ENCODE measurements at places on chromosomes 11 and 22.
A peak's percentile ranks its signal among the peaks of the same experiment; 100 is the strongest.

DNA sequence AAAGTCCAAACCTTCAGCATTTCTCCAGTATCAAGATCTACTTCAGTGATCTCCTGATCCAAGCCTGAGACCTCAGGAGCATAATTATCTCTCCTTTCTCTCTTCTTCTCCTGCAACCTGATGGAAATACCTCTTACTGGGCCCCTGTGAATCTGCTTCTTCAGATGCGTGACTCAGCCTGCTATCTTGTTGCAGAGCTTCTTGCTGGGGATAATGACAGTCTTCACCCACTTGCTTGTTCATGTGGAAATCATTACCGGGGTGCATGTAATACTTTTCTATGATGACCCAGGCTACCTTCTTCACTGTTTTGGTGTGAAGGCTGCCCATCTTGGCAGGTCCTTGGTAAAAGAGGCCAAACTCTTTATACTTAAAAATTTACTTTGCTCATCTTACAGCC is 140.0 kb upstream of the POU2AF2 start:
- no peak for DNase-seq

- DNase-seq = no peak
Measured at GRCh38 chr11:118111744-118112035, 24.9 kb upstream of the SMIM35 start.

DNA sequence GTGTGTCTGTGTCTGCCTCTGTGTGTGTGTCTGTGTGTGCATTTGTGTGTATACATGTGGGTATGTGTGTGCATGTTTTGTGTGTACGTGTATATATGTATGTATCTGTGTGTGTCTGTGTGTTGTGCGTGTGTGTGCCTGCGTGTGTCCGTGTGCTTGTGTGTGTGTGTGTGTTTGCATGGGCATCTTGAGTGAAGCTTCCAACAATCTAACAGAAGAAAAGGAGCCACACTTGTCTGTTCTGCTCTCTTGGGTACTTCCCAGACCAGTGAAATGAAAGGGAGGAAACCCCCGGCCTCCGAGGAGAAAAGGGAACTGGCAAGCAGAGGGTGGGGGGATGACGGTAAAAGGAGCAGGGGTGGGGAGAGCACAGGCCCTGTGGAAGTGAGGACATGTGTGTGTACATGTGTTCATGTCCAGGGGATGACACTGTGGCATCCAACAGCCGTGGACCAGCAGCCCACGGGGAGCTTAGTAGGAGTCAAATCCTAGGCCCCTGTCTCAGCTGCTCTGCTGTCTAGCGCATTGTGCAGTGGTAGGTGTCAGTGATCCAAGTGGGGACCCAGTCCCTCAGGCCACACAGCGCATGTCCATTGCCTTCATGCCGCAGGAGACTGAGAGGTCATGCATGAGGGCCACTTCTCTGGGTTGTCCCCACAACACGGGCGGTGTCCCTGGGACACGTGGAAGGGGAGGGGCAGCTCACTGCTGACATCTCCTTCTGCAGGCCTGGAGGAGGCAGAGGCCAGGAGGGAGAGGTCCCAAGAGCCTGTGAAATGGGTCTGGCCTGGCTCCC is 8.1 kb downstream of the CSF2RB start:
- DNase-seq = no peak

GRCh38 chr22:27764722-27765236 is 36.8 kb downstream of the MN1 start:
- no peak for DNase-seq

GRCh38 chr11:91230647-91231046 is 994.0 kb upstream of the FAT3 start:
- no peak for DNase-seq

GRCh38 chr22:38758276-38758945 is 2.6 kb upstream of the SUN2 start:
- DNase-seq = peak; percentile 63

GRCh38 chr11:63917692-63918506 is 935 bp upstream of the RCOR2 start:
- no peak for DNase-seq

- DNase-seq = no peak
Measured at GRCh38 chr11:95592471-95592870, 197.1 kb downstream of the FAM76B start.

- no peak for DNase-seq
Measured at GRCh38 chr22:40651057-40651456, 14.5 kb upstream of the MRTFA start.

DNA sequence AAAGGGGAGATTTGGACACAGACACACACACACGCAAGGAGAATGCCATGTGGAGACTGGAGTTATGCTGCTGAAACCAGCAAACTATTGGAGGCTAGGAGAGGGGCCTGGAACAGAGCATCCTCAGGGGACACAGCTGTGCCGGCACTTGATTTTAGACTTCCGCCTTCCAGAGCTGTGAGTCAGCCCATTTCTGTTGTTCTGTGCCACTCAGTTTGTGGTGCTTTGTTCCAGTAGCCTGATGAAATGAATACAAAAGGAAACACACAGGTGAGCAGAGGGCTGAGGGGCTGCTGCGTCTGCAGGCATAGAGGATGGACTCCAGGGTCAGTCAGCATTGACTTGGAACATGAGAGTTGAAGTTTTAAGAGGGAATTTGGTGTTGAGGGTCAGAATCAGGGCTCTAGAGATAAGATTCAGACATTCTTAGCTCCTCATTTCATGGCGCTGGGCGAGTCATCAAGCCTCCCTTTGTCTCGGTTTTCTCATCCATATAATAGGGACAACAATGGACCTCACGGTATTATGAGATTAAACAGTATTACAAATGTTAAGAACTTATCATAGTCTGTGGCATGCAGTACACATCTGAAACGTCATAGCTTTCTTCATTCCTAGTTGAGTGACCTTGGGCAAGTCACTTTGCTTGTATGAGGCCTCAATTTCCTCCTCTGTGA is 191.0 kb downstream of the MIAT start:
- no peak for DNase-seq

DNA sequence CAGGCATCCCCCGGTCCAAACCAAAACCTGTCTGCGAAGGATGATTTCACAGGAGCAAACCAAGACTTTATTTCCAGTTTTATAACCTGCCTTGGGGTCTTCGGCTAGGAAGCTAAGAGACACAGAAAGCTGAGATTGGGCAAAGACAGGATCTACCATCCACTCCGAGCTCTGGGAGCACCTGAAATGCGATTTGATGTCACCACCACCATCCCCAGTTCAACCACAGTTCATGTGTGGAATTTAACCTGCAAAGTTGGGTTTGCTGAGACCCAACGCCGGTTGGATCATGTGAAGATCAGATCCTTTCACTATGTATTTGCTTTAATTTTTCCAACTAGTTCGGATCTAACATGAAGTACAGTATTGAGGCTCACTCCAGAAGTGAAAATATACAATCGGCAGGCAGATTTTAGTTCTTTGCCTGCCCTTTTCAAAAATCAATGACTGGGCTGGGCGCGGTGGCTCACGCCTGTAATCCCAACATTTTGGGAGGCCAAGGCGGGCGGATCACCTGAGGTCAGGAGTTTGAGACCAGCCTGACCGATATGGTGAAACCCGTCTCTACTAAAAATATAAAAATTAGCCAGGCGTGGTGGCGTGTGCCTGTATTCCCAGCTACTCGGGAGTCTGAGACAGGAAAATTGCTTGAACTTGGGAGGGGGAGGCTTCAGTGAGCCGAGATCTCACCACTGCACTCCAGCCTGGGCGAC is 1.4 kb upstream of the C11orf24 start:
- no peak for DNase-seq

DNA sequence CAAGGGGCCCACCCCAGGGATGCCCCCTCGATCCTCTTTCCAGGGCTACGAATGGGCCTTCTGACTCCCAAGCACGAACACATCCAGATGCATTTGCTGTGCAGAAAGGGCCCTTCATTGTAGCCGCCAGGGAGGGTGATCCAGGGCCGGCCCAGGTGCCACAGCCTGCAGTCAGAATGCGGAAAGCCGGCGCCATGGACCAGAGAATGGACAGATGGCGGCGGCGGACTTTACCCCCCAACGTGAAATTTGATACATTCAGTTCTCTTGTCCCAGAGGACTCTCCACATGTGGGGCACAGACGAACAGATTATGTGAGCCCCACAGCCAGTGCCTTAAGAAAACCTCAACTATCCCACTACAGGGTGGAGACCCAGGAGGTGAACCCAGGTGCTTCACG is 87.2 kb downstream of the KIAA1671 start:
- DNase-seq = no peak

- DNase-seq = no peak
Measured at GRCh38 chr11:11971906-11972547, 36.4 kb downstream of the DKK3 start.

GRCh38 chr11:70026012-70026411 is 52.1 kb upstream of the ANO1 start:
- DNase-seq = no peak

DNA sequence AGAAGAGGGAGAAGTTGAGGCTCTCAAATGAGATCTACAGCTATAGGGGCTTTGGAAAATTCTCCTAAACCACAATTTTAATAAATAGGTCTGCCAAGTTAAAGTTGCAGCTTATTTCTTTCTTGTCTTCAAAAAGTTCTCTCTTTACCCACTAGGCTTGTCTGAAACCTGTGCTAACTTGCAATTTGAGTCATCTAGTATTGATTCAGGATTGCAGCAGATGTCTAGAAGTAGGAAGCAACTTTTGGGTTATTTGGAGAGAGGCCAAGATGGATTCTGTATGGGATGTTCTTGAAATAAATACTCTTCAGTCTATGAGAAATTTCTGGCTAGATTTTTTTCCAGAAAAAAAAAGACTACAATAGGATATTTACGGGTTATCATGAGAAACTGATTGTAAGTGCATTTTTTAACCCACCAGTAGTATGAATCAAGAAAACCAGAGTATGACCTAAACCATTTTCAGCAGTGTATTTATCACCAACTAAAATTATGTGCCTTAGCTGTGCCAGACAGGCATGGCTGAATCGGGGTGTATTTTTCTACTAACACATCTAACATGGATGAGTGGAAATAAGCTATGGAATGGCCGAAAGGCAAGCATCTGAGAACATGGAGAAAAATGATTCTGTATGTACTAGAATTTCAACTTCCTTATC is 4.9 kb upstream of the RAB38 start:
- DNase-seq = no peak

GRCh38 chr22:38793317-38793716 is 626 bp downstream of the DNAL4 start:
- DNase-seq = no peak

- no peak for DNase-seq
Measured at GRCh38 chr11:13046637-13047570, 37.8 kb downstream of the RASSF10 start.

DNA sequence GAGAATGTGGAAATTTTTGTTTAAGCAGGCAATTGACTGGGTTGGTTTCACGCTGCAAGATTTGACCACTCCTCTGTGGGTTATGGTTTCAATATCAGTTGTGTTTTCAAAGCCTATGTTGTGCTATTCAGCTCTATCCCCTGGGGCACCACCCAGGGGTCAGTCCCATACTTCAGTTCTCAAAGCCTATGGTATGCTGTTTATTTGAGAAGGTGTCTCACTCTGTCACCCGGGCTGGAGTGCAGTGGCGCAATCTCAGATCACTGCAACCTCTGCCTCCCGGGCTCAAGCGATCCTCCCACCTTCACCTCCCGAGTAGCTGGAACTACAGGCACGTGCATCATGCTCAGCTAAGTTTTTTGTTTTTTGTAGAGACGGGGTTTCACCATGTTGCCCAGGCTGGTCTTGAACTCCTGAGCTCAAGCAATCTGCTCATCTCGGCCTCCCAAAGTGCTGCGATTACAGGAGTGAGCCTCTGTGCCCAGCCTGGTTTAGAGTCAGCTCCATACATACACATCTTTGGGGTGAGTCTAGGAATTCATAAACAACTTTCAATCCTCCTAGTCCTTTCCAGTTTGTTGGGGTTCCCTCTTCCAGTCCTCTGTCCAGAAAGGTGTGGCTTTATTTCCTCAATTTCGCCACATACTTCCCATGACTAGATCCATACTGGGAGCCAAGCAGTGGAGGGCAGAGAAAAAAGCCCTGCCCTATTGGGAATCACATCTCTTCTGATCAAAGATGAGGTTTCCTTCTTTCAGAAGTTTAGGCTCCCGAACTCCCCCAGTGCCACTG is 35.0 kb upstream of the MAPK1 start:
- no peak for DNase-seq

- DNase-seq = no peak
Measured at GRCh38 chr11:19766206-19766605, 53.6 kb downstream of the NAV2 start.

DNA sequence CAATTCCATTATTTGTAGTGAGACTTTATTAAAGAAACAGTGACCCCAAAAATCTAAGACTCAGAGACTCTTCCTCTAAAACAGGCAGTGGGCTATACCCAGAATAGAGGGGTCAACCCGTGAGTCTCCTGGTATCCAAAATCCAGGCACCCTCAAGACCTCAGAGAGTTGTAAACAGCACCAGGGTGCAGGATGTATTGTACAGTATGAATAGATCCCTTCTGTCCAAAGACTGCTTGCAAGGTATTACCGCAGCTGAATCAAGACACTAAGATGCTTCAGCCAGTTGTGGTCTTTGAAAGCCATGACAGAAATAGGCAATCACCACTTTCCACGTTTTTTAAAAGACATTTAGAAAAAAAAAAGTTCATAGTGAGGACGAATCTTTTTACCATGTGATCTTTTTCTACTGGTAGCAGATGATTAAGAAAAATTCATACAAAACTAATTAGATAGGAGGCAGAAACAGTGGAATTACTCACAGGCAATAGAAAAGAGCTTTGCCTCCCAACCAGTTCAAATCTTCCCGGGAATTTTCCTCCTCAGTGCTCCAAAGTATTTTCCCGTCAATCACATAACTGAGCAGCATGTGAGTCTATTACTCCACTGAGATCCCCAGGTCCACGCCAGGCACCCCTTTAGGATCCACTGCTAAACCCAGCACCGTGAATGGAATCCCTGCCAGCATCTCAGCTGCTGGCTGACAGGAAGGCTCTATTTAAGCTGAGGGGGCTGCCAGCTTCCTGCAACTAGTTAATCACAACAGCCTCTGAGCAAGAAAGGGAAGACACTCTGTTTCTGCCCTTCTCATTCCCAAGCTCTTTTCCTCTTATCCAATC is 113.1 kb downstream of the ETS1 start:
- DNase-seq = no peak

GRCh38 chr22:48299801-48300200 is 1527.9 kb downstream of the BRD1 start:
- DNase-seq = no peak

All from stimulated activated CD8-positive, alpha-beta memory T cell treated with anti-CD3 and anti-CD28 coated beads, Interleukin-7, amount 100 ng/mL, for 4 hours (primary cell).